ENCODE measurements at places on chromosomes 7 and 10.

GRCh38 chr7:48466713-48467112 lies 295.5 kb downstream of the ABCA13 start:
- no peak for DNase-seq

GRCh38 chr7:139918480-139918879 lies 89.4 kb downstream of the TBXAS1 start:
- peak; percentile 80 for DNase-seq

- DNase-seq = peak; percentile 13
Observed at GRCh38 chr10:51001587-51001986, 72.7 kb upstream of the PRKG1 start.

- DNase-seq = no peak
Observed at GRCh38 chr10:77409697-77410471, 227.7 kb downstream of the KCNMA1 start.

DNA sequence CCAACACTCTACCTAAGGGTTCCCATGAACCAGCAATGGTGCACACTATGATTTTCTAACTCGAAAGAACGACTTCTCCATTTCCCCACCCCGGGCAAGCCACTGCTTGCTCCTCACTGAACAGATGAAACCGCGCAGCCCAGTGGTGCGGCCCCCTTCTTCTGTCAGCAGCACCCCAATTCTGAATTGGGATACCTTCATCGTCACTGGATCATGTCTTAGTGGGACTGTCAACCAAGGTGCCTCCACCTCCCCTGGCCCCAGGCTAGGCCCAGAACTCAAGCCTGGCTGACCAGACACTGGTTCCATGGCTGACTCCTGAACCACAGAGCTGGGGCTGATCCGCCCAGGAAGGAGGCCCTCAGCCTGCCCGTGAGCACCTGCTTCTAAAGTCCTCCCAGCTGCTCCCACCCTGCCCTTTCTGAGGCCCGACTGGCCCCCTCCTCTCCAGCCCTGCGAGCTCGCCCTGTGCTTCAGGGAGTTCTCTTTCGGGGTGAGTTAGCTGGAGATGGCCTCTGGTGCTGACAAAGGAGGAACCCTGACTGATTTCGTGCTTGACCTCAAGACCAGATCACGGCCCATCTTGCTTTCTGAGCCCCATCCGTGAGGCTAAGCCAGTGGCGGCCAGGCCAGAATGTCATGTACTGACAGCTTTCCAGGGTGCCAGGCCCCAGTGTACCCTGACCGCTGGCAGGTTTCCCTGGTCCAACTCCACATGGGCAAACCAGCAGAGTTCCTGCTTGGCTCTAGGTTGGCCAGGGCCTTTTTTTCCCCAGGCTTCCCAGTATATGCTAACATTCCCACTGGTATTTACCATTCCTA lies 44.5 kb downstream of the FAM53B start:
- no peak for DNase-seq

GRCh38 chr7:17462131-17462631 lies 163.7 kb downstream of the AHR start:
- DNase-seq = peak; percentile 56

- no peak for DNase-seq
Observed at GRCh38 chr7:95373323-95373722, 22.9 kb downstream of the PON3 start.
